SJSA1 (cell line): ENCODE measurements at places on chromosomes 2 and 18. TPM values are rescaled to one million over a fixed set of nuclear protein-coding genes. Genes with fewer than 3 reads are reported as not detected.

ANKRD53 gene
- total RNA-seq: not detected in 2 replicates

TEKT4 gene
- not detected in 2 replicates for total RNA-seq

GRCh38 chr2:167692936-167693335 is 554.5 kb downstream of the STK39 start:
- H3K36me3 ChIP-seq: no peaks in the 10 kb centered on the region
- no peak overlapping the region for H3K4me3 ChIP-seq
- no peak overlapping the region for H3K27ac ChIP-seq
- no peaks in the 10 kb centered on the region for H3K27me3 ChIP-seq

DNA sequence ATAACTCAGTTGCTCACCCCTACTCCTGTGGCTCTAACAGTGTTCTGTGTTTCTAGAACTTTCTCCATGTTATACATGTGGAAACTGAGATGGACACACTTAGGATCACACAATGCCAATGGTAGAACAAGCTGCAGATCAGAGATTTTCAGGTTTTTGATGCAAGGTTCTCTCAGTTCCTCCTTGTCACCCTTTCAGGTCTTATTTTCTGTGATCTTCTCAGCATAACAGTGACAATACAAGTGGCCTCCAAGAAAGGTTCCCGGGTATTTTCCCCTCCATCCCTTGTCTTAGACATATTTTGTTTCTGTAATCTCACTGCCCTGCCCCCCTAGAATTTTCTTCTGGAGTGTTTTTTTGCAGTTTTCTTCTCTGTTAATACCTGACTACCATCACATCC is 6.2 kb upstream of the MGAT5 start:
- no peaks in the 10 kb centered on the region; the same call in 1 of the 2 replicates for H3K4me1 ChIP-seq
- H3K27ac ChIP-seq: no peak overlapping the region
- H3K4me3 ChIP-seq: no peak overlapping the region
- DNase-seq: no peak
- H3K27me3 ChIP-seq: no peaks in the 10 kb centered on the region
- no peaks in the 10 kb centered on the region for H3K36me3 ChIP-seq

- H3K27me3 ChIP-seq: no peaks in the 10 kb centered on the region
- DNase-seq: no peak
- H3K36me3 ChIP-seq: no peaks in the 10 kb centered on the region
- H3K27ac ChIP-seq: no peak overlapping the region
- no peak overlapping the region for H3K4me3 ChIP-seq
- 0 out of 2 replicates have a peak, but pooled peaks cover 2% of the 10 kb centered on the region for H3K4me1 ChIP-seq
These were observed 35.1 kb upstream of the VPS54 start for GRCh38 chr2:64054161-64054915.

- no peaks in the 10 kb centered on the region for H3K4me1 ChIP-seq
- no peak for DNase-seq
- no peak overlapping the region for H3K27ac ChIP-seq
These were observed 406.1 kb upstream of the NRP2 start for GRCh38 chr2:205276116-205276777.

- no peaks in the 10 kb centered on the region for H3K36me3 ChIP-seq
- DNase-seq: no peak
- no peaks in the 10 kb centered on the region for H3K4me1 ChIP-seq
- H3K27ac ChIP-seq: no peak overlapping the region
- no peaks in the 10 kb centered on the region for H3K27me3 ChIP-seq
These were observed 120.6 kb downstream of the NCOA1 start for GRCh38 chr2:24611631-24612030.

DNA sequence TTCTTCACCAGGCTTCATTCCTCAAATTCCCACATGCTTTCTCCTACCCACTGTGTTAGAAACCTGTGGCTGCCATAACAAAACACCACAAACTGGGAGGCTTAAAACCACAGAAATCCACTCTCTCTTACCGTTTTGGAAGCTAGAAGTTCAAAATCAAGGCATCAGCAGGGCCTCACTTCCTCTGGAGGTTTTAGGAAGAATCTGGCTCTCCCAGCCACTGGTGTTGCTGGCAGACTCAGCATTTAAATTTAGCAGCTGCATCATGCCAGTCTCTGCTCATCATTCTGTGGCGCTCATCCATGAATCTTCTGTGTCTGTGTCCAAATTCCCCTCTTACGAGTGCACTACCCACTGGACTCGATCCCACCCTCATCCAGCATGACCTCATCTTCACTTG is 248.5 kb downstream of the ZNF516 start:
- no peaks in the 10 kb centered on the region for H3K4me1 ChIP-seq
- no peaks in the 10 kb centered on the region for H3K36me3 ChIP-seq
- H3K4me3 ChIP-seq: no peak overlapping the region
- no peaks in the 10 kb centered on the region for H3K27me3 ChIP-seq
- H3K27ac ChIP-seq: no peak overlapping the region
- DNase-seq: no peak

GRCh38 chr2:149808556-149808955 is 221.0 kb upstream of the MMADHC start:
- H3K27me3 ChIP-seq: no peaks in the 10 kb centered on the region
- H3K27ac ChIP-seq: no peak overlapping the region
- H3K4me1 ChIP-seq: no peaks in the 10 kb centered on the region
- no peaks in the 10 kb centered on the region for H3K36me3 ChIP-seq

GRCh38 chr2:100812116-100812515 is 7.8 kb upstream of the NPAS2 start:
- no peaks in the 10 kb centered on the region for H3K27me3 ChIP-seq
- H3K36me3 ChIP-seq: no peaks in the 10 kb centered on the region
- H3K27ac ChIP-seq: no peak overlapping the region
- peak; percentile 9 for DNase-seq

DNA sequence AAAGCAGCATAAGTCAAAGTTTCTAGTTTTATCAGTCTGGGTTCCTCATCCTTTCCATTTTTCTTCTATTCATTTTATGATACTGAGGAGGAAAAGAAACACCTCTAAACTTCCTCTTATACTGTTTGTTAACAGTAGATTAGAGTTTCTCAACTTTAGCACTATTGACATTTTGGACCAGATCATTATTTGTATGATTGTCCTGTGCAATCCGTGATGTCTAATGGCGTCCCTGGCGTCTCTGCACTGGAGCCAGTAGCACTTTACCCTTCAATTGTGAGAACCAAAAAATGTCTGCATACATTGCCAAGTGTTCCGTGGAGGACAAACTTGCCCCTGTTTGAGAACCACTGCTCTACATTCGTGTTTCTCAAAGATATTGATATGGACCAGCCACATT is 25.2 kb downstream of the PTPN4 start:
- H3K27ac ChIP-seq: no peak overlapping the region
- H3K4me1 ChIP-seq: no peaks in the 10 kb centered on the region
- H3K4me3 ChIP-seq: no peak overlapping the region
- no peaks in the 10 kb centered on the region for H3K36me3 ChIP-seq

GRCh38 chr2:38713338-38713737 is 37.8 kb downstream of the SRSF7 start:
- H3K36me3 ChIP-seq: no peaks in the 10 kb centered on the region
- H3K4me3 ChIP-seq: no peak overlapping the region
- no peaks in the 10 kb centered on the region for H3K27me3 ChIP-seq
- DNase-seq: no peak

DNA sequence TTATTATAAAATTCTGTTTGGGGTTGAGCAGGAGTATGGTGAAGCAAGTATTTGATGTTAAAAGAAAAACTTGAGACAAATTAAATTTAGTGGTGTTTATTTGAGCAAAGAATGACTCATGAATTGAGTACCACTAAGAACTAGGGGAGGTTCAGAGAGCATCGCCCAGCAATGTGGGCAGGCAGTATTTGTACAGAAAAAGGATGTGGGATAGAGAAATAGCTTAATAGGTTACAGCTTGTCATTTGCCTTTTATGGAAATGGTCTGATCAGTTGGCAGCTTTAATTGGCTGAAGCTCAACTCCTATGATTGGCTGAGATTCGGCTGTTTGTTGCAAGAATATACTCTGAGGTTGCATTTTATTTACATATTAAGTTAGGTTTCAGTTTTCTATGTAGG is 68.2 kb downstream of the LRATD1 start:
- H3K4me1 ChIP-seq: no peaks in the 10 kb centered on the region
- no peak for DNase-seq
- no peak overlapping the region for H3K27ac ChIP-seq
- no peaks in the 10 kb centered on the region for H3K36me3 ChIP-seq
- no peak overlapping the region for H3K4me3 ChIP-seq
- no peaks in the 10 kb centered on the region for H3K27me3 ChIP-seq
